Glutamatergic neuron (in vitro differentiated cells): ENCODE measurements at places on chromosomes 3 and 15.

GRCh38 chr15:63362196-63362595, 19.4 kb downstream of the CA12 start:
- DNase-seq: no peak

- DNase-seq: no peak
Measured at GRCh38 chr15:78370013-78370412, 29.9 kb downstream of the CRABP1 start.

DNA sequence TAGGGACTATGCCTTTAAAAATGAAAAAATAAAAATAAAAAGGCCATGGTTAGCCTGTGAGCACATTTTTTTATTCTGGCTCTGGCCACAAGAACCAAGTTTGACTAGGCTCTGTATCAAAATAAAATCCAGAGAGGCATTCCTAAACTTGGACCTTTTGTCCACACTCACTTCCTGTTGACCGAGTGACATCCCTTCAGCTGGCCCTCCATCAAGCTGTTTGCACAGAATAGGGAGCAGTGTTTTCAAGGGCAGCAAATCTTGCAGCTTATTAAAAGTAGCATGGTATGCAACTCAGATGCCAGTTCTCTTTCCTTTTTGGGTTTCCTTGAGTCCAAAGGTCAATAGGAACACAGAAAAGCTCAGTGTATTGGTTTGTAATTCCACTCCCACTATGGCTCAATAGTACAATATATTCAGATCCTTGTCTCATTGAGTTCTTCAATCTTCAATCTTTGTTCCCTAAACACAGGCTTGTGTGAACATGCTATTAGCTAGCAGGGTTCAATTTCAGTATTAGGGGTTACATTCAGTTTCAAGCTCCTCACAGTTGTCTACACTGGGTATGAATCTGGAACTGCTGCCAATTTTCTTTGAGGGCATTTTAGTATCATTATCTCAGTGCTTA, 244.5 kb downstream of the RBMS3 start:
- DNase-seq: no peak

- no peak for DNase-seq
Measured at GRCh38 chr15:92907896-92908712, 8.0 kb downstream of the CHD2 start.

DNA sequence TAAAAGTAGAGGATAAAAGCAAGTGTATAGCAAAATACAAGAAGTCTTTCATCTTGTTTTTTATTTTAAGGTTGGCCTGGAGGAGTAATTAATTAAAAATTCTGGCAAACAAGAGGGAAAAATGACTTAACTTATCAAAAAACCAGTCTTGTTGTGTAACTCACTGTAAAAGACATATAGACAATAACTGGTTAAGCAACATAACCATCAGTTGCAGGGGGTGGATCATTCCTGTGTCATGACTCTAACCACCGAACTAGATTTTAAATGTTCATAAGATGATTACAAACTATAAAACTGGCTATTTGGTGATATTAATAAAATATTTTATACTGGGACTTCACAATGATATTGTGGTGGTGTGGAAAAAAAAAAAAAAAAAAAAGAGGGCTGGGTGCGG, 130.6 kb downstream of the STAG1 start:
- DNase-seq: no peak

GRCh38 chr3:41169023-41169422, 30.3 kb upstream of the CTNNB1 start:
- DNase-seq: no peak

GRCh38 chr3:111802163-111802625, 56.9 kb upstream of the PHLDB2 start:
- DNase-seq: no peak
